ENCODE measurements at places on chromosomes 5 and 9.

DNA sequence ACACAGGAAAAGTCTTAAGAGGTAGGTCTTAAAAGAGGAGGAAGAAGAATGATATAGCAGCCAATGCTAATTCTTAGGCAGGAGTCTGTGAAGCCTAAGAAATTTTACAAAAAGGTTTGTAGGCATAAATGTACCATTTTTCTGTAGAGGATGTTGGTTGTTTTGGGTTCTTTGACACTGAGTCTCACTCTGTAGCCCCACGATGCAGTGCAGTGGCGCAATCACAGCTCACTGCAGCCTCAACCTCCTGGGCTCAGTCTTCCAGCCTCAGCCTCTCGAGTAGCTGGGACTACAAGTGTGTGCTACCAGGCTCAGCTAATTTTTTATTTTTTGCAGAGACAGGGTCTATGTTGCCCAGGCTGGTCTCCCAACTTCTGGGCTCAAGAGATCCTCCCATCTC, 37.7 kb upstream of the RNF38 start:
- DNase-seq = no peak

GRCh38 chr5:147835386-147835798, 3.9 kb upstream of the SPINK1 start:
- DNase-seq = no peak

DNA sequence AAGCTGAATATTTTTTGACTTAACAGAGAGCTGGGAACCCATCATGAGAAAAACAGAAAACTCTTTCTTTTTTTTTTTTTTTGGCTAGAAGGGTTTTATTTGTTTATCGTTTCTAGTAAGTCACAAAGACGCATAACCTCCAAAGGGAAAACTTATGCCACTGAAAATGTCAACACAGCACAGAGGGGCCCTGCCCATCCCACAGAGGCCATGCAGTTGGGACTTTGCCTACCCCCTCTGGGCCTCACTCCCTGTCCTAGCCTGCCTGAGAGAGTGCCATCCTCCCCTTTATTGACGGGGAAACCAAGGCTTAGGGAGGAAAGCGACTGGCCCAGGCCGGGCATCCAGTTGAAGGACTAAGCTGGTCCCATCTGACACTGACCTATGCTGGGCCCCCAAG, 74.7 kb downstream of the VAV2 start:
- no peak for DNase-seq

- no peak for DNase-seq
These were observed 13.1 kb downstream of the IL7R start for GRCh38 chr5:35869685-35870277.

- no peak for DNase-seq
These were observed 128.8 kb downstream of the SLC24A2 start for GRCh38 chr9:19660019-19660418.

GRCh38 chr5:147887026-147887627, 8.6 kb downstream of the SCGB3A2 start:
- DNase-seq = no peak

- DNase-seq = no peak
These were observed 82.7 kb downstream of the SFXN1 start for GRCh38 chr5:175561085-175561484.

DNA sequence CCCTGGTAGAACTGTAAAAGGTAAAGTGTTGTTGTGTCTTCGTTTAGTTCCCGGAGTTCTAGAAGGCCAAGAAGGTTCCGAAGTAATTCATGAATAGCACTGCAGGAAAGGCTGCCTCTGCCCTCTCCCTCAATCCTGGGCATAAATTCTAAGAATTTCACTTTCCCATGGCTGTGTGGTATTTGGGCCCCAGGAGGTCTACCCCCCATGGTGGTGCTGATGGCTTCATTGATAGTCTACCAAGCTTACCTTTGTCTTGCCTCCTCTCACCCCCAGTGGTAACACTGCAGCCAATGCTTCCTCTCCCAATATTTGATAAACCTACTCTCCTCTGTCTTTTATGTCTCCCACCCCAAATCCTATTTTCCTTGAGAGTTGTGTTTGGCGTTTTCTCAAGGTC, 39.5 kb downstream of the ADAMTS16 start:
- no peak for DNase-seq

- DNase-seq = no peak
These were observed 28.8 kb downstream of the CPLX2 start for GRCh38 chr5:175900157-175900556.

GRCh38 chr9:106874652-106875051, 11.7 kb downstream of the ZNF462 start:
- DNase-seq = no peak

DNA sequence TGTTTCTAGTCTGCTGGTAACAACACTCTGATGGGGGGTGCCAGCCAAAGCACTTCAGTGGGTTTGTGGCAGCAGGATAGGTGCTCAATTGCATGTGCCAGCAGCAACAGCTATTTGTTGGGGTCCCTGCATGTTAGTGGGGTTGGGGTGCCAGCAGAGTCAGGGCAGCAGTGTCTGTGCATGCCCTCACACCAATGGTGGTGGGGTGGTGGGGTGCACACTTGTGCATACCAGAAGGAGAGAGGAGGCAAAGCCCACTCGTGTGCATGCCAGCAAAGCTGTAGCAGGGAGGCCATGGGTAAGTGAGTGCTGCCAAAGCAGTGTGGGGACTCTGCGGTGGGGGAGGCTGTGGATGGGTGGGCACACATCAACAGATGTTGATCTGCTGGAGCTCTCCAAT, 232.2 kb downstream of the GABRG2 start:
- DNase-seq = no peak

- no peak for DNase-seq
These were observed 55.4 kb downstream of the ACER2 start for GRCh38 chr9:19464061-19464763.
